Stimulated activated naive CD8-positive, alpha-beta T cell treated with anti-CD3 and anti-CD28 coated beads, Interleukin-15, Interleukin-2, amounts not matched to agents 100 U/mL and 50 U/mL, for 24 hours (primary cell): ENCODE measurements at places on chromosomes 12 and 14.

- no peak for DNase-seq
Measured at GRCh38 chr14:88614218-88614907, 51.5 kb downstream of the ZC3H14 start.

GRCh38 chr12:132602572-132603239 is 7.7 kb downstream of the LRCOL1 start:
- DNase-seq: no peak

DNA sequence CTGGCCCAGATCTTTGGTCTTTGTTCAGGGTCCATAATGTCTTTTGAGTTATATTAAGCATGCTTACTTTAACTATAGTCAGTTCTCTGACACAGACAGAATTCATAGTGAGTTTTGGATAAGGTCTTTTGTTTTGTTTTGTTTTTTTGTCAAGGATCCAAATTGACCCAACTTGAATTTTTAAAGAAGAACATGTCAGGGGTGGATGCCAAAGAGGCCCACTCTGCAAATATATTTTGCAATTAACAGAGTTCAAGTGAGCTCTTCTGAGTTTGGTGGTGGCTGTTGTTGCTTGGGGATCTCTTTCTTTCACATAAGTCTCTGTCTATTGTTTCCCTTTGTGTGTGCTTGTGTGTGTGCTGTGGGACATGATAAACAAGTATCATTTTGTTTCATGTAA is 34.4 kb upstream of the PMCH start:
- no peak for DNase-seq

GRCh38 chr14:72111911-72112310 is 179.7 kb downstream of the RGS6 start:
- no peak for DNase-seq

- DNase-seq: no peak
Measured at GRCh38 chr14:55190906-55191202, 531 bp downstream of the DLGAP5 start.

DNA sequence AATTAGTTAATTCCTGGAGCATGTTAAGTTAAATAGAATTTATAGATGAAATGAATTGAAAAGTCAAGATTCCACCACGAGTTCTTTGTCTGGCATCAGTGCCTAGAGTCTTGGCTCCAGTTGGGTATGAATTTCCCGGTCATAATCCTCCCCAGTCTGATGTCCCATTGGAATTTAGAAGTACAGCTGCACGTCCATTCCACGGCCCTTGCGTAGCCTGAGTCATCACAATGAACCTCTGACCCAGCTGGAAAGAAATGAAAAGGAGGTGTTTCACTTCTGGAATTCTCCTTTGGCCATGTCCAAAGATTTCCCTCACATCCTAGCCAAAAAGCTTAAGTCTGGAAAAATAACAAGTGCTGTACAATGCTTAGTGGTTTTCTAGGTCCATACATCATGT is 122.7 kb downstream of the KICS2 start:
- DNase-seq: no peak

DNA sequence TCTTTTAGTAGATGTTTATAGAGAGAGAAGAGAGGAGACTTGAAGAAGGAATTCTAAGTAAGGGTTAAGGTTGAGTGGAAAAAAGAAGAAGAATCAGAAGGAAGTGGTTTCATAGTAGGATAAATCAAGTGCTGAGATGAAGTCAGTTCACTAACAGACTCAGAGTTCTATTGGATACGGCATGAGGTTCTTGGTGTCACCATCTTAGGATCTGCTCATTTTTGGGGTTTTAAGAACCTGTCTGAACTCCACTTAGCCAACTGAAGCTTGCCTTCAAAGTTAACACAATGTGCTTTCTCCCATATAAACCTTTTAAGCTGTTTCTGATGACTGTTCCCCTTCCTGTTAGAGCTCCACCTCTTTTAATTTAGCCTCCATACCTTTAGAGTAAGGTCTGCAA is 152.6 kb downstream of the PRKCH start:
- DNase-seq: no peak

- no peak for DNase-seq
Measured at GRCh38 chr12:129564768-129565167, 339.1 kb downstream of the TMEM132D start.

DNA sequence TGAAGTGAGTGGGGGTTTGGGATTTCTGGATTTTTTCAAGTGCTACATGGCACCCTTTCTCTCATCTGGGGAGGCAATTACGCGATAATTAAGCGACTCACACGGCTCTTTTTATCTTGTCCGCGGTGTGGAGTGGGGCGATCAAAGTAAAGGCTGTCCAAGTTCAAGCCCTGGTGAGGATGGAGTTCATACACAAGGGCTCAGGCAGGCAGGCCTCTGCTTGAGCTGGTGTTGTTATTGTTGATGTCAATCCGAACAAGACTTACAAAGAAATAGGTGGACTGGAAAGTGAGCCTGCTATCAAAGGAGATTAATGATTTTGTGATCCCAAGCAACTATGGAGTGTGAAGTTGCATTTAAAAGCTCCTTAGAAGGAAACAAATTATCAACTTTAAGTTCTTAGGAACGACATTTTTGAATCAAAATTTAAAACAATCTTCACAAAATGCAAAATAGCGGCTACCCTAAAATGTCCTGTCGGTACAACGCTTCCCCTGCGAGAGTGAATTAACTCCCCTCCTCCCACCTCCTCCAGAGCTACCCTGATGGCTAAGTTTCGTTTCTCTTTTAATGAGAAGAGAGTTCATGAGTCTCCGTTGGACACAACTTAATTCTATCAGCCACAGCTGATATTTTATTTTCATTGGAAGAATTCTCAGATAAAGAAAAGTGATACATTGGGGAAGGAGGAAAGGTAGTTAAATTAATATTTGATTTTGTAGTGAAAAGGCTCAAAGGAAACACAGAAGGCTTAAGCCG is 5.9 kb downstream of the FOXA1 start:
- DNase-seq: no peak

- no peak for DNase-seq
Measured at GRCh38 chr14:99349721-99350495, 77.9 kb upstream of the BCL11B start.

DNA sequence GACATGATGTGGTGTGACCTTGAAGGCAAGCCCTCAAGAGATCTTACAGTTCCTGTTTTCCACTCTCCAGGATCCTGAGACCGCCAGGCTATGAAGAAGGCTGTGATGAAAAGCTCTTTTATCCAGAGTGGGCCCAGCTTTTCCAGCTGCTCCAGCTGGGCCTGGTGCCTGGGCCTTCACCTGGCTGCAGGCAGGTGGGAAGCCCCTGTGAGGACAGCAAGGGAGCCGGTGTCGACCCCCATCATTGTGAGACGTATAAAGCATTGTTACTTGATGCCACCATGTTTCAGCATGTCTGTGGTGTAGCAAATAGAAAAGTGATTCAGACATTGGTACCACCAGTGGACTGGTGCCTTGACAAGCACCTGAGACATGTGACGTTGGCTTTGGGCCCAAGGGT is 190.2 kb downstream of the KIF26A start:
- DNase-seq: no peak

DNA sequence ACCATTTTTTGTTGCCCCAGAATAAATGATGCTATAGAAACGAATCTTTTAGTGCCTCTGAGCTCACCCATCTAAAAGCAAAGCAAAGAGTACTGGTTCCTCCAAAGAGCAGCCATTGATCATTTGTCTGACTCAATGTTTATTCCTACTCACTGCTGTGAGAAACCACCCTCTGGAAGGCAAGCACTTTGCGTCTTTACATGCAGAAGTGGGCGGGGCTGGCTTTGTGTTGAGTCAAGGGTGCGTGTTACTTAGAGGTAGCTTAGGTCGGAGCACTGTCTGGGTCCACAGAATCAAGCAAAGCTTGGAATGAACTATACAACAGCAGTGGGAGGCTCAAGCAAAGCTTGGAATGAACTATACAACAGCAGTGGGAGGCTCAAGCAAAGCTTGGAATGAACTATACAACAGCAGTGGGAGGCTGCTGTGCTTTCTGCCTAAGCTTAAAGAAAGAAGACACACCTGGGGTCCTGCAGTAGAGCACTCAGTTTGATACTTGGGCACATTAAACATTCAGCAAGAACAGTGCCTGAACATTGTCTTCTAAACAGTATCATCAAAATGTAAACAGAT is 77.2 kb upstream of the PRICKLE1 start:
- DNase-seq: no peak

DNA sequence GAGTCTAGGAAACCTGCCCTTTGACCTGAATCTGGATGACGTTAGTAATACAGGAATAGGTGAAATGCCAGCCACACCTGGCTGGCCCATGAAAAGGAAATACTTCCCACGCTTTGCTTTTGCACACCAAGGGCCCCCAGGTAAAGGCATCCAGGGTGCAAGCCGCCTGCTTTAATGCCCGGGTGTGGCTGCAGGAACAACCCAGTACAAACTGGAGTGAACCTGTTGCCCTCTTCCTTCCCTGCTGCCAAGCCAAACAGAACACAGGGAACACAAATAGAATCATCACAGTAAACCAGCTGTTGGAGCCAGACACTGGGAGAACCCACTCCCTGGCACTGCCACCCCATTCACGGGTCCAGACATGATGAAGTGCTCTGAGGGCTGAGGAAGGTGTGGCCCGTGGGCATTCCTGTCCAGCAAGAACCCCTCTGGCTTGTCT is 24.2 kb upstream of the FOS start:
- DNase-seq: no peak

GRCh38 chr14:101553393-101553792 is 7.9 kb upstream of the DIO3 start:
- DNase-seq: no peak

DNA sequence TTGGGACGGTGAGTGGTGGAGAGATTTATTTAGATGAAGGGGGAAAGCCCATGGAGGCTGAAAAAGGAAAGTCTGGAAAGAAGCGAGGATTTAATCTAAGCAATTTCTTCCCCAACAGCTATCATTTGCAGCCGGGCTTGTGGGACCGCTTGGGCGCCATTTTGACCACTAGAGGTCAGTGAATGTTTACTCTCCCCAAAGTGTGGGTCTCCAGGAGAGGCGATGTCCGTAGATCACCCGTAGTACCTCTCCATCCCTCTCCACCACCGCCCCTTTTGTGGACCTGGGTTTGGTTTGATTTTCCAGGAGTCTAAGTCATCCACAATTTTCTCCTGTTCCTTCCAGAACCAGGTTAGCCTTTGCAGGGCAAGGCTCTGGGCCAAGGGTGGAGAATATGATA is 91.2 kb upstream of the PARP11 start:
- peak; percentile 46 for DNase-seq

DNA sequence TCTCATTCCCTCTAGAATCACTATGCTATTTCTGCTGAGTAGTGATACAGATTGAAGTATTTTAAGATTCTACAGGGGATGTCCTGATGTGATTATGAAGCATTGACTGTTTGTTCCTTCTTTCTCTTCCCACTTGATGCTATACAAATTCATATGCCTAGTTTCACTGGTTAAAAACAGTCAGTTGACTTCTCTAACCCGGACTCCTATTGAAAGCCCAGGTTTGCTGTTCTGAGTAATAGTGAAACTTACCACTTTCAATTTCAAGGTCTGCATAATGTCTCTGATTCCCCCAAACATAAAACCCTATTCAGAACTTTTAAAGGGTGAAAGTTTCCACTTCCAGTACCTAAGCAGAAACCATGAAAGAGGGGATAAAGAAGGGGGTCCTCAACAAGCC is 117.7 kb upstream of the RPL10L start:
- no peak for DNase-seq

GRCh38 chr14:99040711-99041110 is 231.3 kb downstream of the BCL11B start:
- no peak for DNase-seq

DNA sequence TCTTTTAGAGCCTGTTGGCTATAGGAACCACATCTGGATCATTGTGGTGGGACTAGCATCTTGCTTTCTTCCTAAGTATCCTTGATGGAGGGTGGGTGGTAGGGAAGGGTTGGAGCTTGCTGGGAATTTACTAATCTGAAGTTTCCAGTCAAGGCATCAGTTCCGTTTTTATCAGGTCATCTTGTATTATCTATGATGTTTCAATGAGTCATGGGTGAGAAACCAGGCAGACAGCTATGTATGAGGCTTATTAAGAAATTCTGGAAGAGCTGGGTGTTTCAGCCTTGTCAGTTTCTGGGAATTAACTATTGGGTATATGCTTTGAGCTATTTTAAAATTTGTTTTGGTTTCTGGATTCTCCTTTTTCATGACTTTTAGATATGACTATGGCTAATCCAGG is 11.3 kb downstream of the TSFM start:
- DNase-seq: no peak

- no peak for DNase-seq
Measured at GRCh38 chr12:114982760-114983159, 298.8 kb upstream of the TBX3 start.

GRCh38 chr14:92759300-92759678 is 10.9 kb upstream of the LGMN start:
- DNase-seq: peak; percentile 36

DNA sequence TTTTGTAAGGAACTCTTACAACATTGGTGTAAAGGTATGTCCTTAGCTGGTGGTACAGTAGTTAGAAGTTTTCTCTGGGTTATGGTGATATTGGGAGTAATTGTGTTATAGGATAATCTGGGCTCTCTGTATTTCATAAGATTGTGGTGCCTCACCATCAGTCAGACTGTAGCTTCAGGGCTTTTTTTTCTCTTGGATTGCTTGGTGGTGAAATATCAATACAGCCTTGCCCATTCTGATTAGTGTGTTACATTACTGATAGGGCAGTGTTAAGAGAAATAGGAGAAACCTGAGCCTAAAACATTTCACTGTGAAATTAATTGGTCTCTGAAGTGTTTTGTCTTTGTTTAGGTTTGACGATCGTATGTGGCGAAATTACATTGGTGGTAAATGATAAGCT is 71.0 kb downstream of the RCOR1 start:
- no peak for DNase-seq

GRCh38 chr14:28143316-28143715 is 623.3 kb upstream of the FOXG1 start:
- no peak for DNase-seq

DNA sequence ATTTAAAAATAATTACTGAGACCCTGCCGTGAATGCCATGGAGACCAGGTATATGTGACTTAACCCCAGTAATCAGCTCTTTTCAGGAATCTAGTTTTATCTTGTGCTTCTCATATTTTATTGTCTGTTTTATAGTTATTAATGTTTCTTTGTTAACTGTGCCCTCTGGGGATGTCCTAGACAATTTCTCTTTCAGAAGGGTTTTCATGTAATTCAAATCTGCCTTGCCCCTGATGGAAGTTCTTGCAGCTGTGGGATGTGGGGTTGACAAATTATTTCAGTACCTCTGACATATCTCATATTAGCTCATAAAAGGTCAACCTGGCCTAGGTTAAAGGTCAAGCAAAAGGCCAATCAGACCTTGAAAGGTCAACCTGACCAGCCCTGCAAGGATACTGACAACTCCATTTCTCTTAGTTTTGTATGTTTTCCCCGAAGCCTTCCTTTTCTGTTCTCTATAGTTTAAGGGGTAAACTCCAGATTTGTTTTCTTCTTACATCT is 182.3 kb downstream of the SLC41A2 start:
- DNase-seq: no peak

DNA sequence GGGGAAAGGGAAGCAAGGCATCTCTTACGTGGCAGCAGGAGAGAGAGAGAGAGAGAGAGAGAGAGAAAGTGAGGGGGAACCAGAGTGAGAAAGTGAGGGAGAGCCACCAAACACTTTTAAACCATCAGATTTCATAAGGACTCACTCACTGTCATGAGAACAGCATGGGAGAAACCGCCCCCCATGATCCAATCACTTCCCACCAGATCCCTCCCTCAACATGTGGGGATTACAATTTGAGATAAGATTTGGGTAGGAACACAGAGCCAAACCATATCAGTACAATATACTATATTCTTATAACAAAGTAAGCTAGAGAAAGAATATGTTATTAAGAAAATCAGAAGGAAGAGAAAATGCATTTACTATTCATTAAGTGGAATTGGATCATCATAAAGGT is 53.7 kb upstream of the PLXNC1 start:
- no peak for DNase-seq
